NCI-H446 treated with DMSO at 0.1 percent for 48 hours (cell line): ENCODE measurements at places on chromosomes 7 and 10.

- DNase-seq: no peak
Observed at GRCh38 chr7:2008936-2009540, 223.7 kb downstream of the MAD1L1 start.

DNA sequence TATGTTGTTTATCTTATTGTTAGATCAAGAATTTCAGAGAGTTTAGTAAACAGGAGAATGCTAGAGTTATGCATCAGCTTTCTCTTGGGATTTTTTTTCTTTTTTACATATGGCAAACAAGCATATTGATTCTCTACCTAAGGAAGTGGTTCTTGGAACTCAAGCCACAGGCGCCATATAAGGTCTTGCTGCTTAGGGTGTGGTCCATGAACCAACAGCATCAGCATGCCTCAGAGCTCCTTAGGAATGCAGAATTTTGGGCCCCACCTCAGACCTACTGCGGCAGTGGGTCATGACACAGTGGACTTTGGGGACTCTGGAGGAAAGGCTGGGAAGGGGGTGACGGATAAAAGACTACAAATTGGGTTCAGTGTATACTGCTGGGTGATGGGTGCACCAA is 230.8 kb downstream of the SKAP2 start:
- DNase-seq: no peak

GRCh38 chr7:151121380-151122170 is 35.3 kb downstream of the AGAP3 start:
- no peak for DNase-seq

DNA sequence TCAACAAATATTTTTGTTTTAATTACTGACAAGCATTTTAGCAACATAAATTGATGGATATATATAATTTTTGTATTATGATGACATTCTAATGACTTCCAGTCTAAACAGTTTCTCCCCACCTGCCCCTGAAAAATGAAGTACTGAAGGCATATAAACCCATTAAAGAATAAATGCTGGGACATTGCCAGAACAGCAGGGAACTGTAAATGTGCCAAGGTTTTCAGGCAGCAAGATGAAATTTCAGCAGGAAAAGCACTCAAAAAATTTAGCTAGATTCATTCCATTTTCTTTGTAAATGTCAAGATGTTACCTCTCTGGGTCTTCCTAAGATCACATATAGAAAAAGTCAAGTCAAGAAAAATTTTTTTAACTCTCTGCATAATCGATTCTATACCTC is 11.0 kb upstream of the TLL2 start:
- DNase-seq: no peak

GRCh38 chr10:121787169-121787568 is 140.7 kb downstream of the ATE1 start:
- DNase-seq: no peak

GRCh38 chr10:13271552-13272163 is 28.2 kb downstream of the PHYH start:
- no peak for DNase-seq

GRCh38 chr7:81583882-81584533 is 185.8 kb downstream of the HGF start:
- DNase-seq: no peak

- DNase-seq: no peak
Observed at GRCh38 chr7:37751096-37751495, 67.5 kb downstream of the GPR141 start.

DNA sequence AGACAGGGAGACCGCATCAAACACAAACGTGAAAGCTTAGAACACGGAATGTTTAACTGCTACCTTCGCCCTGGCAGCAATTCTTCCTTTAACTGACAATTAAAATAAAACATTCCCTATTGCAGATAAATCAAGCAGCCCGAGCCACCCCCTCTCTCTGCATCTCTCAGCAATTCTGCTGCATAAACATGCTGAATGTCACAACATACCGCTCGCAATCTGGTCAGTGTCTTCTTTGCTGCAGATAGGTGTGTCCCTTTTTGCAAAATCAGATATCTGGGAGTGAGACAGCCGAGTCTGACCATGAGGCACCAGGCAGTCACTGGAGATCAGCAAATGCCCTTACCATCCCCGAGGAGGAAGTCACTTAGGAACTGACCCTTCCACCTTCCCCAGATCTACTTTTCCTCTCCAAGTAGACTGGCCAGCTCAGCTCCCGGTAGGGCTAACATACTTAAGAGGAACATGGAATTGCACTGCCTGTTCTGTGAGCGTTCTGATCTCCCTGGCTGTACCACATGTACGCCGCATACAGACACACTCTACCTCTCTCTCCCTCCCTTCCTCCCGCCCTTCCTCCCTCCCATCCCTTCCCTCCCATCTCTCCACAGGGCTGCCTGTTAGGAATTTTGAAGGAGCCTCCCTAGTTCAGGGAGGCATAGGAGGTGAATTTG is at the start of gene FRMD4A:
FRMD4A (minus strand) TSS at position 537 of the 674 bp plus-strand sequence.
- no peak for DNase-seq

- DNase-seq: no peak
Observed at GRCh38 chr10:88157981-88158465, 294.6 kb downstream of the PTEN start.

DNA sequence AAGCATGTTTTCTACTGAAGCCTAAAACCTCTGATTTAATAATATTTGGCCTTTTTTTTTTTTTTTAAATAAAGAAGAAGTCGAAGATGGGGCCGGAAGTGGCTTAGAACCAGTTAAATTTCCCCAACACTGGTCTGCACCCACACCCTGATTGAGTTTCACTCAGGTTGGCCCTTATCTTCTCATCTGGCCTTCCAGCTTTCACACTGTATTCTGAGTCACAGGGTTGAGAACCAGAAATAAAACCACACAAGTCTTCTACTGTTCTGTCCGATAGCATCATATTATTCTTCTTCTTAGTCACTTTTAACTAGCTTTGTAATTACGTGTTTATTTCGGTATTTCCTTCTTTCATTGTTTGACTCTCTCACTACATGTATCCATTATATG is 9.9 kb downstream of the ZNF365 start:
- DNase-seq: no peak

DNA sequence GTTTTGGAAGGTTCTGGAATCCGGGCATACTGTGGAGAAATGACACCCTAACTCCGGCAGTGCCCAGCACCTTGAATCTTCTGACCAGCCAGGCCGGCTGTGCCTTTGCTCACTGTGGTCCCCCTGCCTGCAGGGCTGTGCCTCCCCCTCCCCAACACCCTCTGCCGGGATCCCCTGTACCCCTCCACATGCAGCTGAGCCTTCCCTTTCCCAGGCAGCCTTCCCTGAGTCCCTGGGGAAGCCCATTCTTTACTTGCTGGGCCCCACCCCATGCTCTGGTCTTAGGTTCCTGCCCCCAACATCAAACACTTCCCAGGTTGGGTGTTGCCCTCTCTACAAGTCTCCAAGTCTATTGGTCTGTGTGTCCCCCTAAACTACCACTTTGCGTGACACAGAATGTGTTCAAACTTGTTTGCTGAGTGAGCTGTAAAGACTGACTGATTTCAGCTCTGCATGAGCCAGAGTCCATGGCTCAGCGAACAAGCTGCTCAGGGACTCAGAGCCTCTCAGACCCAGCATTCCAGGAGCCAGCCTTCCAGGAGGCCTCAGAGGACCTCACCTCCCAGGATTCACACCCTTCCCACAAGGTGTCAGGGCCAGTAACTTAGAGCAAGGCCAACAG is 31.6 kb downstream of the CALML5 start:
- no peak for DNase-seq

GRCh38 chr7:101116898-101117297 is 10.0 kb upstream of the SERPINE1 start:
- no peak for DNase-seq

DNA sequence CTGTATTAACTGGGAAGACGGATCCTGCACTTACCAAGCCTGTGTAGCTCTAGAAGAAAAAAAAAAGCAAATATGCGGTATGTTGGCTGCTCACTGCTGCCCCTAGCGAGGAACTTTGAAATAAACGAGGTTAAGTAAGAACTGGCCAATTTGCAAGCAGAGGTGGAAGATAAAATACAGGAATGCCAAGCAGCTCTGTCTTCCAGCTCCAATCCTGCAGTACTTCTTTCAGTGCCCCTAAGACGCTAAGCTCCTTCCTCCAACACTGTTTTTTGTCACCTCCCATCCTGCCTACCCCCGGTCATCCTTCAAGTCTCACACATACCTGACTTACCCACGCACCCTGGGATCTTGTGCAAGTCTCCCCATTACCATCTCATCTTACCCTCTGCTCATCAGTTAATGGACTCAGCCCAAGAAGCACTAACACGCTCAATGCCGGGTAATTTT is 809 bp downstream of the C10orf143 start:
- peak; percentile 25 for DNase-seq

GRCh38 chr10:114271779-114272167 is 32.7 kb downstream of the VWA2 start:
- DNase-seq: no peak
